Fibroblast of skin of left biceps (primary cell): ENCODE measurements at places on chromosomes 7 and 10.
A peak's percentile ranks its signal among the peaks of the same experiment; 100 is the strongest.

- no peak for DNase-seq
Observed at GRCh38 chr10:5092375-5092774, 1.8 kb upstream of the AKR1C3 start.

DNA sequence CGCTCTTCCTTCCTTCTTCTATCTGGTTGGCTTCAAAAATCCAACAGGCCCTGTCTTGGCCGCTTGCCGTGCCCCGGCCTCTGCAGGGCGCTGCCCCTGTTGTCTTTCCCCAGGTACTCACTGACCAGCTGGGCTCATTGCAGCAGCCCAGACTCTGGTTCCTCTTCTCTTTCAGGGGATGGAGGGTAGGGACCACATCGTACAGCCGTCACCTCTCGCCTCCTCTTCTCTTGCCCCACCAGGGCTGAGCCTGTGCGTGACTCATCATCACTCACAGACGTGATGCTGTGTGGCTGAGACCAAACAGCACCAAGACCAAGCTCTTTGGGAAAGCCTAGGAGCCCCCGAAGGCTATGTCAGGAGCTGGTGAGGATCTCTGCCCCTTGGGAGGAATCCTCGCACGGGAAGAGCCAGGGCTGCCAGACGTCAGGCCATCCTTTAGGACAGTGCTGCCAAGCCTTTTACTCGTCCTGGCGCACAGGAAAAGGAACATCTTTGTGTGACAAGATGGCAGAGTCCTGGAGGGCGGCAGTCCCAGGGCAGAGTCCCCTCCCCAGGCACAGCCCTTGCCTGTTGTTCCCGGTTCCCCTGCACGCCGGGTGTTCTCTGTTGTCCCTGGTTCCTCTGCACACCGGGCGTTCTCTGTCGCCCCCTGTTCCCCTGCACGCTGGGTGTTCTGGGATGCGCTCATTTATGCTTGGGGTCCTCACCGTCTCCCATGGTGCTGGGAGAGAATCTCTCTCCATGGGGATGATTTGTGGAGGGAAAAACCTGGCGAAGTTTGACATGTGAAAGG, 188.5 kb upstream of the SHH start:
- no peak for DNase-seq

DNA sequence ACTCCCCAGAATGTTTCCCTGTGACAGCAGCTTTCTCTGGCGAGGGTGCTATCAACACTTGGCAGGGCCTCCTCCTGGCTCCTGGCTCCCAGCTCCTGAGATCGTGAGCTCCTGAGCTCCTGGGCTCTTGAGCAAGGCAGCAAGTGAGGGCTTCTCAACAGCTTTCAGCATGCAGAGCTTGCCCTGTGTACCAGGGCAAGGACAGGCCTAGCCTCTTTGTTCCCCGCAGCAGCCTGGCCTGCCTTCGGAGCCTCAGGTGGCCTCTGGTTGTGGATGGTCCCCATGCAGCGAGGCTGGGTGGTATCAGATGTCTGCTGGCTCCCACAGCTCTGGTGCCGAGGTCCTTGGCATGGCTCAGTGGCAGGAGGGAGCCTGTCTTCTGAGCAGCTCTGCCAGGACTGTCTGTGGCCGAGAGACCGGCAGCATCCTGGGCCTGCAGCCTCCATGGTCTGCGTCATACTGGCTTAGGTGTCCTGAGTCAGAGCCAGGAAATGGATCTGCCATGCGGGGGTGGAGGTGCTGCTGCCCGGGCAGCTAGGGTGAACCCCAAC, 44.2 kb downstream of the ZMIZ1 start:
- DNase-seq: no peak

DNA sequence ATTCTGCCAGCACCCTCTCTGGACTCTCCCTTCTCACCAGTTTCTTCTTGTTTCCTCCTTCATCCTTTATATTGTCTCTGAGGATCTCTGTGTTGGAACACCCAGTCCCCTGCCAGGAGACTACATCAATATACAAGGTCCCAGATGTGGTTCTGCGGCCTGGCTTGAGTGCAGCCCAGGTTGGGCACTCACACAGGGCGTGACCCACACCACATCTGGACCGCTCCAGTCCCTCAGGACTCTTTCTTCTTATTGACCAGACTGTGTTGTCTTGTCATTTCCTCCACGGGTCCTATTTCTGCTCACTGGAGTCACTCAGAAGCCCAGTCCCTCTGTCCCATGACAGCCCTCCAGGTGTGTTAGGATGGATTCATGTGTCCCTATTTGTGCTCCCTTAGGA, 26.0 kb downstream of the NKX2-3 start:
- no peak for DNase-seq

DNA sequence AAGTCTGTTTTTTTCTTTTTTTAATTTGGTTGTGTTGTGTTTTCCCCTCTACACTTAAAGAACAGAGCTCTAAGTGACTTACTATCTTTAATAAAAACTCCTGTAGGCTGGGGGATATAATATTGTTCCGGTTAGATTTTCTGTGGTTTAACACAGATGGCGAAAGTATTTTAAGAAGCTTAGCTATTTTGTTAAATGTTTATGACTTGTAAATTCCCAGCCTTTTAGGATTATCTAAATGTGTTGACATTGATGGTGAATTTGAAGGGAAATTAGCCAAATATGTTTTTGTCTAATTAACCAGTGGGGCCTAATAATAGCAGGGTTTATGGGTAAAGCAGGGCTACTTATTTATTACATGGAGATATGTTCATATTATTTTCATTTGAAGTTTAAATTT, 538.5 kb downstream of the INHBA start:
- DNase-seq: no peak

- no peak for DNase-seq
Observed at GRCh38 chr10:38093816-38094157, 350 bp upstream of the ZNF37A start.

- no peak for DNase-seq
Observed at GRCh38 chr10:69749178-69750010, 52.3 kb upstream of the COL13A1 start.

- no peak for DNase-seq
Observed at GRCh38 chr7:131157530-131158243, 170.0 kb upstream of the MKLN1 start.

DNA sequence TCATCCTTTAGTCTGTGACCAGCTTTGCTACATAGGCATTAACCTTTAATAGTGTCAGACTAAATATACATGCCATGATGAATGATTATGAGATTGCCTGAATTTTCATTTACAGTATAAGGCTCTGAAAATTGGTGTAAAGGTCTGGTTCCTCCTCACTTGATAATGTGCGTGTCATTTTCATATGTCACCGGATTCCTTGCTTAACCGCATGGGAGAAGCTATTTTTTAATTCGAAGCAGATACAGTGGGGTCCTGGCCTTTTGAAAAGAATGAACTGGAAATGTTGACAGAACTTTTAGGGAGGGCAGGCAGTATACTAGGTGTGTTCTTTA, 192.4 kb upstream of the SH2B2 start:
- DNase-seq: peak; percentile 53

DNA sequence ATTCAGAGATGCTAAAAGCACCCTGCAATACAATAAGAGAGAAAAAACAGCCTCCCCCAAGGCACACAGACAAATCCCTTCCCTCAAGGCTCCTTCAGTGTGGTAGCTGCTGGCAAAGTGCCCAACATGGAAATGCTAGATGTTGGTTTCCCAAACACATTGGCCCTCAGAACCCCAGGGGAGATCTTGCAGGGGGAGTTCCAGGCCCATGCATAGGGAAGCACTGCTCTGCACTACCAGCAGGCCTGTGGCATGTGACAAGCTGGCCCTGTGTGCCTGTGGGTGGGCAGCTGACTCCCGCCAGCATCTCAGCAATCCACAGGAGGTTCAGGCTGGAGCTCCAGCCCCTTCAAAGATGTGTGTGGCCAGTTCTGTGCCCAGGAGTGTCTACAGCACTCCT, 16.8 kb upstream of the CSGALNACT2 start:
- DNase-seq: no peak

DNA sequence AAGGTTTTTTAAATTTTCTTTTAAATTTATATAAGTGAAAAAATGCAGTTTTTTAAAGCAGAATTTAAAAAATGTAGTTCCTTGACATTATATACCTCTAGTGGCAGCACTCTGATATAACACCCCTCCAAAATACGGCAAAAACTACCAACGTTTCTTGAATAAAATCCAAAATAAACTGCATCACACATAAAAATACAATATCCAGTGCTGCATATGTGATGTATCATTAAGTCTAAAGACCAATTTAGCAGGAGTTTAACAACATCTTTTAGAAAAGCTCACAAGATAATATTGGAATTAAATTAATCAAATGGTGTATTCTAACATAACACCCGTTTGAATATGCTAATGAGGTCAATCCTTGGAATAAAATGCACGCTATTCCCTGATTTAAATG, 1.4 kb downstream of the TCERG1L start:
- no peak for DNase-seq

GRCh38 chr10:132503581-132504421, 33.8 kb upstream of the INPP5A start:
- DNase-seq: no peak

DNA sequence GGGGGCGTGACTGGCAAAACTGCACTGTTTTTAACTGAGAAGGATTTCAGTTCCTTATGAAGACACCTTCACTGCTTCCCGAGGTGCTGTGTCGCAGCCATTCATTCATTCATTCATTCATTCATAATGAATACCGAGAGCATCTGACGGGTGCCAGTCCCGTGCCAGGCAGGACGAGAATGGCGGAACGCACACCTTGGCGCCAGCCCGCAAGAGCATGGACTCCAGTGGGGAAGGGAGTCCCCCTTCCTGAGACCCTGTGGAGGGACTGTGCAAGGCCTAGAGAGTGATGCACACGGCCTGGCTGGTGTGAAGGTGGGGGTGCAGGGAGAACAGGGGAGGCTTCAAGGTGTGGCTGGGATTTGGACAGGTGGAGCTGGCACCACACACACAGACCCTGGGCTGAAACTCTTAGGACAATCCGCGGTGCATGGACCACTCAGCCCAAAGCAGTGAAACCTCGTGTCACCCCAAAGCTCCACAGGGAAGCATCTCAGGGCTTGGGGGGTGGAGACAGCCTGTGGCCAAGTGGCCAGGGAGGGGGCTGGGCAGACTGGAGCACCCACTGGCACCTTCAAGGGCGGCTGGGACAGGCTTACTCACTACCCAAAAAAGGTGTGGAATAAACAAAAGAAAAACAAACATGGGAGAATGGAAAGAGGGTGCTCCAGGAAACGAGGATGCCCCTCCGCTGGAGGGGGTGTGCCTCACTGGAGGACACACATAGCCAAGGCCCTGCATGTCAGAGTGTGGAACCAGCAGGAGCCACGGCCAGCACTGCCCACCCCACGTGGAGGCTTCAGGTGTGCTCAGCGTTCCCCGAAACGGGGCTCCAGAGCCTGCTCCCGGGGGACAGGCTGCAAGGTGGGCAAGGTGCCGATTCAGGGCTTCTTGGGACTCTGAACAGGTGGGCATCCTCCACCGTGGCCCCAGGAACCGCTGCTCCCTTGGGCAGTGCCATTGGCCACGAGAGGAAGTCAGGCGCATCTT, 37.7 kb downstream of the EBF3 start:
- no peak for DNase-seq

DNA sequence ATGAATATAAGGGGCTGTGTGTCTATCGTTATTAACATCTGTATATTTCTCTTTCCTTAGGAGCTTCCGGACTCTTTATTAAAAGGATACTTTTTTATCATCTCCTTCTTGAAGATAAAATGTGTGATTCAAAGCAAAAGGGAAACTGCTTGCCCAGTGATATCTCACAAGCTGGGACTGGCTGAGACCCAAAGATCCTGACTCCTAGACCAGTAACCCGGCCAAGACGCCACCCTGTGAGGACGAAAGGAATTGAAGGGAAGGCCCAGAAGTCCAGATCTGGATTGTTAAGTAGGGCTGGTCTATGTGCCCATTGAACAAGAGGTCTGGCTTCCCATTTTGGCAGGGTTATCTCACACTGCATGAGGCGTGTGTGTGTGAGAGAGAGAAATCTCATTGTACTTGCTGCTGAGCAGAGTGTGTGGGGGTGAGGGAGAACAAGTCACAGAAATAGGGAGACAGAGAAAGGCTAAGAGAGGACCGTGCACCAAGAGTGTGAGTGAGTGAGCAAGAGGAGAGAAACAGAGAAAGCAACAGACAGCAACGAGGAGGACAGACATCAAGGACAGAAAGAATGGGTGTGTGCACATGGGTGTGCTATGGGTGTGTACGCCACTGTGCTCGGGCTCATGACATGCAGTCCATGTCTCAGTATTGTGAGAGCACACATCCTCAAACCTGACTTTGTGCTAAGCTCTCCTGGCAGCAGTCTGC, 75.4 kb downstream of the PLXNA4 start:
- DNase-seq: no peak

- peak; percentile 81 for DNase-seq
Observed at GRCh38 chr10:114714281-114714741, 56.2 kb upstream of the ABLIM1 start.

DNA sequence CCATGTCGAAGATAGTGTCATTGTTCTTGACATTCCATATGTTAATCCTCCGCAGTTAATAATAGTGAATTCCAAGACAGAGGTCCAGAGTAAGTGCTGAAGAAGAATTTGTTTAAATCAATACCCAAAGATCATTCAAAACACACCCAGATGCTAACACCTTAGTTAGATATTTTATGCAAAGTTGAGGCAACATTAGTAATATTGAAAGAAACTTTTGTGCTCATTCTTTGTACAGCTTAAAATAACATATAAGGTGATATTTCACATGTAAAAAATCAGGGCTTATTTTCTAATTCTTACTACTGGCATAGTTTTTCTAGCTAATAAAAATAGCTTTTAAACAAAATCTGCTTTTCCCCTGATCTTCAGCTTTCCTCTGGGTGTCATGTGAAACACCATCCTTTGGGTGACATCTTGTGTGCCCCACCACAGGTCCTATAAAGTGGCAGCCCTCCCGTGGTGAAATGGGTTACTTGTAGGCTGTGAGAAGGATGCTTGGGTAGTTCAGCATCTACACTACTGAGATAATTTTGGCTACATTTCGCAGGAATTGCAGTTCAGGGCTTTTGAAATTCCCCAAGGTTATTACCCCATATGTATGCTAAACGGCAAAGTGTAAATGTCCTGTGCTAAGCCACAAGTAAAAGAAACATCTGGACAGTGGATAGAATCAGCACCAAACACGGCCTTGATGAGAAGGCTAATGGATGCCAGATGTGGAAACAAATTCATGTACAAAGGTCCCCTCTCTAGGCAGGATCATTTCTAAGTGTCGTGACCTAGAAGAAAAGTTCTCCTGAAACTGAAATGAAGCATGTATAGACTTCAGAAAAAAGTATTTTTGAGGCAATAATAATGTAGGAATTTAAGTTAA, 105.4 kb downstream of the GRM3 start:
- DNase-seq: no peak

GRCh38 chr10:15739254-15739970, 19.7 kb upstream of the ITGA8 start:
- DNase-seq: no peak

- no peak for DNase-seq
Observed at GRCh38 chr10:78358982-78359381, 325.3 kb downstream of the RPS24 start.

GRCh38 chr10:59222788-59223187, 46.3 kb downstream of the PHYHIPL start:
- no peak for DNase-seq

- DNase-seq: no peak
Observed at GRCh38 chr10:20105236-20105635, 289.0 kb downstream of the PLXDC2 start.
